ENCODE measurements at places on chromosomes 3 and 15. TPM values are rescaled to one million over a fixed set of nuclear protein-coding genes. Genes with fewer than 3 reads are reported as not detected.

- no peak for DNase-seq
These were observed 168.3 kb downstream of the NEK10 start for GRCh38 chr3:27200721-27201489.

DNA sequence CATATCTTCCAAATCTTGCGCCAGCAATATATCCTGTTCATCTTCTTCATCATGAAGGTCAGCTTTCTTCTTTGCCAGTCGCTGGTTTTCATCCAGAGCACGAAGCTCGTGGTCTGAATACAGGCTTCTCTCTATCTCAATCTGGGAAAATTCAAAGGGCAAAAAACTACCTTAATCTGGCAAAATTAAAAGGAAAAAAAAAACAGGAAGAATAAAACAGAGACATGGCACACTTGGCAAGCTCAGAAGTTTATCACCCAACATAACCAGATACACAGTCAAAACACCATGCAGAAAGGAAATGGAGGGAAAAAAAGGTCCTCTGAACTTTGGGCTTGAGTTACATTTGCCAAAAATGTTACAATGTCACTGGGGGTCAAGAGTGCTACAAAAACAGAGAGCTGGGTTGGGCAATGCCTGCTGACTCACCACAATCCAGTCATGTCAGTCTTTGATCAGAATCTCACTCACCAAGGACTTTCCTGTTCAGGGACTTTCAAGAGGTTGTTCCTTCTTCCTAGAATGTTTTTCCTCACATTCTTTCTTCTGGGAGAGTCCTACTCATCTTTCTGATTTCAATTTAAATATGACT, 1.5 kb downstream of the MRPL46 start:
- no peak for DNase-seq

- DNase-seq: no peak
These were observed 44.0 kb downstream of the PSMD6 start for GRCh38 chr3:63979093-63979885.

- no peak for DNase-seq
These were observed 166.1 kb downstream of the SPATA16 start for GRCh38 chr3:172974969-172975368.

- DNase-seq: no peak
These were observed at the start of gene FETUB for GRCh38 chr3:186639778-186640472. Gene FETUB, plus strand, starts transcription at chr3:186640399. Its CDS starts 62 bp downstream, at chr3:186640461.

DNA sequence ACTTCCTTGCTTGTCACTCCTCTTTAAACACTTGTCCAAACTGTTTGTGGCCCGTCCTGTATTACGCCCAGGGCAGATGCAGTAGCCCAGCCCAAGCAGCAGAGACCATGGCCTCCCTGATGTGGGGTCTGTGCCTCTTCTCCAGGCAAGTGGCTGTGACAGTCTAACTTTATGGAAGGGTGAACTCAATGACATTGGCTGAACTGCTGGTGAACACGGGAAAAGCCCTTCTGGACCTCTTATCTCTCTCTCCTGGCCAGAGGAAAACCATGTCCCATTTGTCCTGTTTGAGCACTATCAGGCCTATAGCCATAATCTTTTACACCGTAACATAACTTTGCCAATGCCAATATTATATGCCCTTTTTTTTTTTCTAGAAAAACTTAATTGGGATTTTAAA, 67.6 kb downstream of the SMAD3 start:
- DNase-seq: no peak

Gene FANCD2OS
- total RNA-seq: 2.3 TPM

Gene CYP1A2
- total RNA-seq: not detected

DNA sequence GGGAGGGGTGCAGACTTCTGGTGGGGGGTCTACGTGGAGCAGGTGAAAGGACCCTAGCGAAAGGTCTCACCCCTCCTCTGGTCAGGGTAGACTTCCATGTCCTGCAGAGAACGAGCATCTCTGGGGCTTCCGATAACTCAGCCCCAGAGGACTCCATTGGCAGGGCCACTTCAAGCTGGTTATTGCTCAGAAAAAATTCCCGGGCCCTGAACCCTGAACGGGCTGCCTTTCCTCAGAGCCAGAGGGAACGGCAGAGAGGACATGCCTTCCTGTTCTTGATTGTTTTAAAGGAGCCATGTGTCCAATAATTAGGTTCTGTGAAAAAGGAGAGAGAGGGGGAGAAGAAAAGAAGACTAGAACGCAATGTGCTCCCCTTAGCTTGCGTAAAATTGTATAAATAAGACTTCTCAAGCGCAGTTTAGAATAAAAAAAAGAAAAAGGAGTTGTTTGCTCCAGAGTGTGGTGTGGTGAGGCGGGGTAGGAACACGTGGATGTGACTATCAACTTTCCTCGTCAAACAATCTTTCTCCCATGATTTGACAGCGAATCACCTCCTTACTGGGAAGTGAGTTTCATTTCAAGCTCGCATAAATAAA, 193.4 kb upstream of the UBE2E1 start:
- DNase-seq: no peak
